ENCODE measurements at places on chromosomes 7 and 10.

DNA sequence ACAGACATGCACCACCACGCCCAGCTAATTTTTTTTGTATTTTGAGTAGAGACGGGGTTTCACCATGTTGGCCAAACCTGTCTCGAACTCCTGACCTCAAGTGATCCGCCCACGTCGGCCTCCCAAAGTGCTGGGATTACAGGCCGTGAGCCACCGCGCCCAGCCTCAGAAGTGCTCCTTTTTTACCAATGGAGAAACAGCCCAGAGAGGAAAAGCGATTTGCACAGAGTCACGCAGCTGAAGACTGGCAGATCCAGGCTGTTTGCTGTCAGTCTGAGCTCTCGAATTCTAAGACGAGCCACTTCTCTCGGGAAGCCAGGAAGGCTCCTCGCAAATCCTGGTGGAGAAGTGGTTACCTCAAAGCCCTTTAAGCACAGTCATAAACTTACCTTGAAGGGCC is 57.4 kb upstream of the SDK1 start:
- no peak for DNase-seq

DNA sequence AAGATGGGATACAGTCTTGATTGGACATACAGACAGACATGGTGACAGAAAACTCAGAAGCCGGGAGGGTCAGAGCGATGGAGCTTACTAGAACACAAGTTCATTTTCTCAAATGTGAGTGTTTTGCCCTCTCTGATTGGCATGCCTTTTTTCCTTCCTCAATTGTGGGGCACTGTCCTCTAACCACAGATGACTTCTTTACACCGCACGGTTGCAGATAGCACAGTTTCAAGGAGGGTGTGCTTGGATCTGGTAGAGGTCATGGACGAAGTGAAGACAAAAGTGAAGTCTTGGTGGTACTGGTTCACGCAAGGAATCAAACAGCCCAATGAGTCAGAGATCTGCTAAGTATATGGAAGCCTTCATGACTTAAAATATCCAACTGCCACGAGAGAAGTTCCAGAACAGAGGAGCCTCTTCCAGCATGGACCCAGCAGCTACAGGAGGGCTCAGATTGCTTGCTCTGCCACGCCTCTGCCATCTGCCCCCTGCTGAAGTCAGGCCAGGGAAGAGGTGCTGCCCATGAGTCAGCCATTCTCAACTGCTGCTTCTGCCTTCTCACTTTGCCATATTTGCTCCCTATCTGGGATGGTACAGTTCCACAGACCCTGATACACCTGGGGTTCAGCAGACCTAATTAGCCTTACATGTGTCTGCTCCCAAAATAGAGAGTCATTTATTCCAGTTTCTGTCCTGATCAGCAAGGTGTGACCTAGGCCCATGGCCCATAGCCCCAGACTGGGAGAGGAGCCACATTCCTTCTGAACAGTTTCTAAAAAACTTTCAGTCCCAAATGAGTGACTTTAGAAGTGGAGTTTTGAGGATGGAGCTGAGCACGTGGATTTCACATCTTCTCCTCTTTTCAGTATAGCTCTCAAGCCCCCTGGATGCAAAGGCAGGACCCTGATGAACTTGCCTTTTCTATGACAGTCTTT is 413.8 kb downstream of the KCNMA1 start:
- DNase-seq, result no peak

- no peak for DNase-seq
These were observed 89.4 kb upstream of the LEP start for GRCh38 chr7:128151635-128152034.

DNA sequence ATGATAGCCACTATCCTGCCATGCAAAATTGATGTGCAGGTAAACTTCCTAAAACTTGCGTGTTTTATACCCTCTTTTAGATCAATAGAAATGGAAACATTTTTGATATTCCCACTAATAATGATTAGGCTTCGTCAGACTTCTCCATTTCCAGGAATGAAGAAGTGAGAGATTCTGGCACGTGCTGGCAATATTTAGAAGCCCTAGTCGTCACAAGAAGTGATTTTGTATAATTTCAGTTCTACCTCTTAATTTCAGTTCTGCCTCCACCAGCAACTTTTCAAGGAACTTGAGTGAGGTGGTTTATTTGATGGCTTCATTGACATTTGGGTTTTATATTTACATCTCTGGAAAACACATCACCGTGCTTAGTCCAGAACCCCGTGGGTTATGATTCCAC is 61.9 kb downstream of the MRC1 start:
- no peak for DNase-seq

Data from activated CD4-positive, alpha-beta T cell treated with anti-CD3 and anti-CD28 coated beads for 48 hours (primary cell).